ENCODE measurements at places on chromosomes 4 and X.

GRCh38 chrX:20026278-20026677, 35.4 kb upstream of the BCLAF3 start:
- DNase-seq = no peak

DNA sequence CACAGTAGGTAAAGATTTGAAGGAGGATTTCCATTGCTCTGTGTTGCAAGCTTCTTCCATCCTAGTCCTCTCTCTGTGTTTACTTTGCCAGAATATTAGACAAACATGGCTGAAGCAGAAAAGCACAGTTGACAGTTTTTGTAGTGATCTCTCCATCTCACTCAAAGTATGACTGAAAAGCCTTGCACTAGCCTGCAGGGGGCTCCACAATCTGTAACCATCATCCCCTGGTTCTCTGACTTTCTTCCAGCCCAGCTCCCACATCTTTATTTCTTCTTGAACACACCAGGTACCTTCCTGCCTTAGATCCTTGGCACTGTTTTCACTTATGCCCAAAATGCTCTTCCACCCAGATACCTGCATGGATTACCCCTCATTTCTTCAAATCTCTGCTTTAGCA, 34.1 kb upstream of the HHIP start:
- DNase-seq = peak; percentile 1

DNA sequence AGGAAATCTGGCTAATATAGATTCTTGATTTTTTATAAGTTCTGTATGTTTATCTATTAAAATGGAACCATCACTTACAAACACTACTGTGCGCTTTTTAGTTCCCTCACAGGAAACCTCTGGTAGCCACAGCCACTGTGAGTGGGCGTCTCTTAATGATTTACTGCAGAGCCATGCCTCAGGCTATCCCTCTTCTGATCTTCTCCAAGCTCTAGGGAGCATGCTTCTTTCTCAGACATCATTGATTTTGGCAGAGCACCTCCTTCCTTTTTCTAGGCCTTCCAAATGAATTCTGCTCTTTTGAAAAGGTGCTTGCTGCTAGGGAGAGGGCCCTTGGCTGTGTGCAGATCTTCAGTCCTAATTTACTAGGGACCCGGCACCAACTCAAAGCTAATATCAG, 61.1 kb upstream of the STS start:
- DNase-seq = no peak

GRCh38 chr4:92303621-92304027, at the start of gene GRID2:
Gene GRID2, plus strand, starts transcription at chr4:92303966.
- no peak for DNase-seq

- no peak for DNase-seq
Measured at GRCh38 chrX:12440246-12440645, 302.0 kb downstream of the FRMPD4 start.

DNA sequence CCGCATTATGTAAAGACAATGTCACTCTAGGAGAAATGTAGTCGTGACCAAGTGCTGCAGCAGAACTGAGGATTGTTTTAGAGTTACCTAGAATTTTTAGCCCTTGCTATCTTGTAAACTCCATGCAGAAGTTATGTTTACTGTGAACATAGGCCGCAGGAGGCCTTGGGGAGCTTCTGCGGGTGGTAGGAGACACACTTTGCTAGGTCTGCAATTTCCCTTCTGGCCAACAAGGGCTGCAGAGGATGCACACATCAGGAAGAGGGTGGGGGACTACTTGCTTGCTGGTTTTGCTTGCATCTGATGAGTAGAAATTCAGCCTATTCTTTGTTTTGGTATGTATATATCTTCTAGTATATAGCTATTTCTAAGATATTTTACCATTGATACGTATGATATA, 23.1 kb downstream of the BANK1 start:
- no peak for DNase-seq

DNA sequence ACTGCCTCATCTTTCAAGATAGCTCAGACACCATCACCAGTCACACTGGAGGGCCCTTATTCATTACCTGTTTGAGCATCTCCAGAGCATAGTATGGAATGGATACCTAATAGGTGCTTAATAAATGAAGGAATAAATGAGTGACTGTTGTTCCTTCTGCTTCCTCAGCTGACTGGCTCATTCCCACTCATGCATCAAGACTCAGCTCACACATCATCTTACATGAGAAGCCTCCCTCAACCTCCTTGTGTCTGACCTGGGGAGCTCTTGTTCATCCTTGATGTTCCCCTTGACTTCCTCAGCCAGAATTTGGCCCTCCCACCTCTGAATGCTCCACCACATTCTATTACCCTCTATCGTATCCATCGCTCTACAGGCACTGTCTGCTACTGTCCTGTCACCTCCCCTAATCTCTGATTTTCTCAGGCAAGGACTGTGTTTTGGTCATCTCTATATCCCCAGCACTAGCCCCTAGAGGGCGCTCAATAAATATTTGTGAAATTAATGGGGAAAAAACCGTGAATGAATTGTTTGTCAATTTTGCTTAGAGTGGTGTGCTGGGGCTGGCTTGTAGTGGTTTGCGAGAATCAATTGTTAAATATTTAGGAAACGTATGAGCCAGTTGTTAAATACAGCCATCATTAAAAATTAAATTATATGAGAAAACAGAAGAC, 88.3 kb downstream of the NHSL2 start:
- peak; percentile 39 for DNase-seq

DNA sequence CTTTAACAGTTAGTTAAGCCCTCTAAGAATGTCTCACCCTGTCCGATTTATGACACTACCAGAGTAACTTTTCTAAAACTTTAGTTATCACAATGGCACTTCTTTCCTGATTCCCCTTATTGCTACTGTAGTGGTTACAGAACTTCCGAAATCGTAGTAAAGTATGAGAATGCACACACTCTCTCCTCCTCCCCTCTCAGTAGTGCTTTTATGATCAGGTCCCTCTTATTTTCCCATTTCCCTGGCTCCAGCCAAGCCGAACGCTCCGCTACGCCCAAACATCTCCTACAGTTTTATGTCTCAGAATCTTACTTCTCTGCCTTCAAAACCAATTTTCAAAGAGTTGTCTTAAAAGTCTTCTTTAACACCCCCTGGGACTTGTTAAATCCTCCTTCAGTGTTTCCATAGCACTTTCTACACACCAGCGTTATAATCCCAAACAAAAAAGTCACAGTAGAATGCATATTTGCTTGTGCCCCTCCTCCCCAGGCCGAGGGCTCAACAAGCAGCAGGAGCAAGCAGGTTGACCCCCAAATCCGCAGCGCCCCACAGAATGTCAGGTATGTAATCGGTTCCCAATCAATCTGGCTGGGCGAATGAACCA, 671 bp downstream of the HPF1 start:
- peak; percentile 9 for DNase-seq

- no peak for DNase-seq
Measured at GRCh38 chrX:109760209-109760921, 27.3 kb upstream of the ACSL4 start.

DNA sequence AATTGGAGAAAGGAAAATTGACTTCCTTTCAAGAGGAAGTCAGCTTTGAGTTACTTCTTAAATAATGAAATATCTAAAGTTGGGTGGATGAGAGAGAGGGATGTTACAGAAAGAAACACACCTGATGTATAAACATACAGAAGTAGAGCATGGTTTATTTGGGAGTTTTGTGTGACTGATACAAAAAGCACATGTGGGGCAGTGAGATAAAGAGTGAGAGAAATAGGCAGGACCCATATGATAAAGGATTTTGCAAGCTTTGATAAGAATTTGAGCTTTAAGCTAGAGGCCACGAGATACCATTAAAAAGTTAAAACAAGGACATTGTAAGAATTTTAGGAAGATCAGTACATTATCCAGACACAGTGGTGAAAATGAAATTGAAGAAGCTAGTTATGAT, 263.3 kb upstream of the GPRIN3 start:
- DNase-seq = no peak

DNA sequence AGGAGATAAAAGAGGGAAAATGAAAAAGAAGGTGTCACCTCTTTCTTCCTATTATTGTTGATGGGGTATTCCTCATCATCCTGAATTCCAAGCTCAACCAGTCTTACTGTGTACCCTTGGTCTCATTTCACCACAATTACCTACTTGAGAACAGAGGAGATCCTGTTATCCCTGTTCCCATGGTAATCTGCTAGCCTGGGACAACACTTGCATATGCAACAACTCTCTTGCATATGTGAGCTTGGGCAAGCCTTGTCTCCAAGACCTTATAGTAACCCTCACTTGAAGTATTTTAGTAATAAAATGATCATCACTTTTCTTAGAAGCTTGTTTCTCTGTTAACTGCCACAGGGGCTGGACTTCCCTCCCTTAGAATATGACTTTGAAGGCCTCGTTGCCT, 253.7 kb downstream of the NAP1L3 start:
- DNase-seq = no peak

DNA sequence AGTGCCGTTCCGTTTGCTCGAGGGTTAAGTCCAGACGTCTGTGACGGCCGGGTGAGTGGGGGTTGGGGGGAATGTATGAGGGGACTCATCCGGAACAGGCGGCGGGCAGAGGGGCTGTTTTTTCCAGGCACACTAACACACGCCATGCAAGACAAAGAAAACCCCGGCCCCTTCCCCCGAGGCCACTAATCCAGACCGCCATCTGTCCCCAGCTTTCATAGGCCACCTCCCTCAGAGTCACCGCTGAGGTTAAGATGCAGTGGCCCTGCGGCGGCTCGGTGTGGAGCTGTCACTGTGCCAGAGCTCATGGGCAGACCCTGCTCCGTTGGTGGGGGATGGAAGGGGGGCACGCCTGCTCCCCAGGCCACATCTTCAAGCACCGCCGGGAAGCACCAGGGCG, 34.1 kb downstream of the SORCS2 start:
- no peak for DNase-seq

DNA sequence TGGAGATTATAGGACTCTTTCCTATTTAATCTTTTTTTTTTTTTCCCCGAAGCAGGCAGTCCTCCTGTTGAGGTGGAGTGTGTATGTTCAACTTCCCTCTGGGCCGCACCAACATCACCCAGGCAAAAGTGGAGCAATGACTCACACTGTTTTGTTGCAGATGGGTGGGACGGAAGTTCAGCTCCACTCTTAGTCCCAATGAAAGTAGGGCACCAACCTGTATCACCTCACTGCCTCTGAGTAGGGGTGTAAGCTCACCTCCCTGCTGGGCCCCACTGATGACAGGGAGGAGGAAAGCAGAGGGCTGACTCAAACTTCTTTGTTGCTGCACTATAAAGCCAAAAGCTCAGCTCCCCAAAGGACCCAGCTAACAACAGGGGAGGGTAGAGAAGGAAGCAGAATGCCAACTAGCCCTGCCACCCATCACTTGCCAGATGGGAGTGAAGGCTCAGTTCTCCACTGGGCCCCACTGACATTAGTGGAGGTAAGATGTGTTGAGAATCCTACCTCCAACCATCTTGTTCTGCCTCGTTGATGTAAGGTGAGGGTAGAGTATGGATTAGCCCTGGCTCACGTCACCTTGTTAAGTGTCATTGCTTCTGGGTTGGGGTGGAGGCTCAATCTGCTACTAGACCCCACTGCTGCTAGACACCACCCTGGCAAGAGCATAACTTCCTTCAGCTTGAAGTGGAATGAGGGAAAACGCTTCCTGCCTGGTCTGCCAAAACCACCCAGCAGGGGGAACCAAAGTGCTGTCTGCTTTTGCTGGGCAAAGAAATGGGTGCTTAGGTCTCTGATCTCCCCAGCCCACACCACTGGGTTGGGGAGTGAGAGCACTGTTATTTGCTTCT, 14.1 kb downstream of the RPS6KA3 start:
- peak; percentile 63 for DNase-seq

GRCh38 chr4:5758741-5759140, 47.7 kb downstream of the EVC start:
- DNase-seq = peak; percentile 16

DNA sequence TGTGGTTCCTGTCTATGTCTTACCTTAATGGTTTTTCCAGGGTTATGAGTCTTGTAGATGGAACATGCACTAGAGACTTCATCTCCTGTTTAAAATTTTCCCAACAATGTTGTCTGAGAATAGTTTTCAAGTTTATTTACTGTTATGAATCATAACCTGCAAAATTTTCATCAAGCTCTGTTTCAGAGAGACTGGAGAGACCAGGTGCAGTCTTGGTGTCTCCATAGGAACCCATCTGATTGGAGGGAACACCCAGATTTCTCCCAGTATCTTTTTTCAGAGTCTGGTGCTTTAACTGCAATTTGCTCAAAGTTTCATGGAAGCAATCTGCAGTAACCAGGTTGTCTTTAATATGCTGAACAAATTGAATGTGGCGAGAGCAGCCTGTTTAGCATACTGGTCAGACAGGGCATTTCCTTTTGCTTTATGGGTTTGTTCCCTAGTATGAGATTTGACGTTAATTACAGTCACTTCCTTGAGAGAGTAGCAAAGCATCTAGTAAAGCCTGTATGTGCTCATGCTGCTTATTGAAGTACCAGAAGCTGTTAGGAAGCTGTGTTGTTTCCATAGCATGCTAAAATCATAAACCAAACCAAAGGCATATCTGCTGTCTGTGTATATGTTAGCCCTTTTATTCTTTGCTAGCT, 18.8 kb upstream of the VSIG1 start:
- DNase-seq = no peak

DNA sequence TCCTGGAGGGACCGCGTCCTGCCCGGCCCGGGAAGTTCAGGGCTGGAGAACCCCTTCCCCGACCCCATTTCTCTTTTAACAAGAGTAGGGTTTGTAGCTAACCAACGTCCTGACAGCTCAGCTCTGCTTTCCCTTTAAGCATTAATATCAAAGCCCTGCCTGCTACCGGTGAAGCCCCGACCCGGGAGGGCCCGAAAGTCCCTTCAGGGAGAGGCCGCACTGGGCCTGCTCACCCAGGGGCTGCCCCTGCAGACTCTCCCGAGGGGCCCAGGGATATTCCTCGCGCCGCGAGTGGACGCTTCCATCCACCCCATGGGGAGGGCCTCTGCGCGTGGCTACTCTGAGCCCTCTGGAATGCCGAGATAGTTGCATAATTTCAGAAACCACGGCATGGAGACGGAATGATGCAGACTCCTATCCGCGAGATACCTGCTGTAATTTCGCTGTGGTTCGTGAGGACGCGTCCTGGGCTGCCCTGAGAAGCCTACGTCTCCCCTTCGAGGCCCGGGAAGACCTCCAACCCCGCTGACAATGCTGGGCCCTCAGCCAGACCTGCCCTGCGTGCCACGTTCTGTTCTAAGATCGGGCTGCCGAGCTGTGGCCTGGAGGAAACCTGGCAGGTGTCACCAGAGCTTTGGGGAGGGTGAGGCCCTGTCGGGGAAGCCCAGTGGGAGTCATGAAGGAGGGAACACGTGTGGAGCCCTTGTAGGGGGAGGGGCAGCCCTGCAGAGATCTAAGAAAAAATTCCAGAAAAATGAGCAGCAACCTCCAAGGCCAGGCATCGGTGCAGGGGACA, 999 bp upstream of the CTBP1 start:
- peak; percentile 43 for DNase-seq

All from CD4-positive, CD25-positive, alpha-beta regulatory T cell (primary cell).